Hindlimb muscle (tissue), 1 donor: ENCODE measurements at places on chromosomes 2 and 18.
A peak's percentile ranks its signal among the peaks of the same experiment; 100 is the strongest.

GRCh38 chr2:102126169-102126568, 16.4 kb upstream of the IL1R1 start:
- no peak for DNase-seq

DNA sequence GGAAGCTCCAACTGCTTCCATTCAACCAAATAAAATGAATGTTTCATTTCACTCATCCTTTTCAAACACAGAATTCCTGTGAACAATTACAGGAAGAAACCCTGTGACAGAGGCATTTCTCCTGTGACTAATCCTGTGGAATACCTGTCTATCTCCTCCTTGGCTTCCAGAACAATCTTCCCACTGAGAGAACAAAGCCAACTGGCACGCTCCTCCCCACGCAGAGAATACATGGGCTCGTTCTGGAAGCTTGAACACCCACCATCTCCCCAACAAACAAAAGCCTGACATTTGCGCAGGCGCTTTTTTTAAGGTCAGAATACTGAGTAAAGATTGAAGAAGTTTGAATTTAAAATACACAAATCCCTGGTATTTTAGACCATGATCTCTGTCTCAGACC, 104.7 kb upstream of the SLC66A3 start:
- DNase-seq, result no peak

DNA sequence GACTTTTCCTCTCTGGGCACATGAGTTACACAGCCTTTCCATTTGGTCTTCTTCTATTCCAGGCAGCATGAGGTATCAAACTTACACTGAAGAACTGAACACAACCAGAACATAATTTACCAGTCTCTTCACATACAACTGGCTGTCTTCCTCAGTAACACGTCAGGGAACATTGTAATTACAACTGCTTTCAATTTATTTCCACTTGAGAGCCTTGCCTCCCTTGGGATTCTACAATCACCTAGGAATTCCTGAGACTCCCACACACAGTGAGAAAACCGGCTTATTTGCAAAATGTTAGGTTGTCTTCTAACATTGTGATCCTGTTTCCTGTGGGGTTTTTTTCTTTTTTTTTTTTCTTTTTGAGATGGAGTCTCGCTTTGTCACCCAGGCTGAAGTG, 149.9 kb downstream of the TMX3 start:
- DNase-seq, result no peak

DNA sequence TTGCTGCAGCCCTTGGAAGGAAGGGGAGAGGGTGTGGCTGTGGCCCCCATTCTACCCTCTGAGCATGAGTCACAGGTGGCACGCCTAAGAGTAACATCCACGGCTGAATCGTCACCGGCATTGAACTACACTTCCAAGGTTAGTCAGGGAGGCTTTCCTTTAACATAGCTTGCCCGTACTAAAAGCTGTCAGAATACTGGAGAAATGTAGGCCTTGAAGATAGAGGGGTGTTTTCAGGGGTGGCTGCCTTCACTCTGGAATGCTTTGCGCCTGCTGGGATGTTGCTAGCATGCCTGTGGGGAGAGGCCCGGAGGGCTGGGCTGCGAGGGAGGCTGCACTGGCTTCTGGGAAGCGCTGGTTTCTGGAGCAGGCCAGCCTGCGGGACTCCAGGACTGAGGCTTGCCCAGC, 333.7 kb downstream of the AGAP1 start:
- DNase-seq, result no peak

DNA sequence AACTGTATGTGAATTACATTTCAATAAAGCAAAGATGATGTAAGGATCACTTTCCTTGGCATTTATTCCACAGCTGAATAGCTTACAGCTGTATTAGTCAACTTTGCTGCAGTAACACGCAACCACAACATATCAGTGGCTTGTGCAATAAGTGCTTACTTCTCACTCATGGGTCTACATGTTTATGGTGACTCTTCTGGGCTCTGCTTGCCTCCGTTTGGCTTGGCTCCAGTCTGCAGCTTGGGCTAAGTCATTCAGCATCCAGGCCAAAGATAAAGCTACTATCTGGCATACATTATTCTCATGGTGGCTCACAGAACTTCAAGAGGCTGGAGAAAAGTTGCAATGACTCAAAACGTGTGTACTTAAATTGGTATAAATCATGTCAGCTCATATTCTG, 355.0 kb downstream of the RNF144A start:
- DNase-seq, result no peak

- no peak for DNase-seq
Observed at GRCh38 chr2:207873794-207874193, 104.1 kb upstream of the FZD5 start.

DNA sequence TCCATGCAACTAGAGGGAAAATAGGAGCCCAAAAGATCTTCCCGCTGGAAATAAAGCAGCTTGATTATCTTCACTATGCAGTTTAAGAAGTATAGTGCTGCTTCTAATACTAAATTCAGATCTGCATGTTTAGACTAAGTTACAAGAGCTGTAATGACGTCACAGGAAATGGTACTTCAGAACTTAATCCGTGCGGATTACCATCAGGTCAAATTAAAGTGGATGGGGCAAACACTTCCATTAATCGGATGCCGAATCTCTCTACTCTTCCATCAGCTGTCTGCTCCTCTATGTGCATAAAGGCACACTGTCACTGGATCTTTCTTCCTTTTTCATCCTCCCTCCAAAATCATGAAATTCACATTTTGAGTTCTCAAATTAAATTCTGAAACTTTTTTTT, 52.6 kb downstream of the TRAPPC12 start:
- DNase-seq, result no peak

DNA sequence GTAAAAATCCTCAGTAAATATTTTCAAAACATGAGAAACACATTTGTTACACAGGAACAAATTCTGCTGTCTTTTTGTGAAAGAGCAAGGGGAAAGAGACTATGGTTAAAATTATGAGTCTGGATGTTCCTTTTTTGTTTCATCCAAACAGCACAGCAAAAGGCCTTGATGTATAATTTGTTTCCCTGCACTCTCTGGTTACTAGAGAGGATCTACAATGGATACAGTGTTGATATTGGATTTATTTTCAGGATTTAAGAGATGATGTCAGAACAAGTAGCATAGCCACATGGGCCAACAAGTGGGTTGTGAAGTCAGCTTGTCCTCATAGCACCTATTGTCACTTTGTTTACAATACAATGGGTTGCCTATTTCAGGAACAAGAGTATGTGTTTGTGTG, 11.3 kb upstream of the ERBB4 start:
- no peak for DNase-seq

DNA sequence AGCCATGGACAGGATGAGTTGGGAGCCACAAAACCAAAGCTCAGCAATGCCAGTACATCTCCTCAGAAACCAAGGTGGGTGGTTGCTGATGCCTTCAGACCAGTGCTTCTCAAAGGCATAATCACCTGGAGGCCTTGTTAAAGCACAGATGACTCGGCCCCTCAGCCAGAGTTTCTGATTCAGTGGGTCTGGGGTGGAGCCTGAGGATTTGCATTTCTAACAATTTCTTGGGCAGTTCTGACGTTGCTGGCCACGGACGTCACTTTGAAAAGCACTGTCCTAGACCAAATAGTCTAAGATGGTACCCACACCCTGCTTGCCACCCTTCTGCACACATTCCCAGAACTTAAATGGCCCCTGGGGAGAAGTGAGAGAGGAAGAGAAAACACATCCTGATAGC, 24.1 kb upstream of the CDH2 start:
- no peak for DNase-seq

GRCh38 chr2:99710721-99711120, 220.9 kb upstream of the REV1 start:
- DNase-seq, result no peak

GRCh38 chr2:156505696-156506095, 69.5 kb downstream of the GPD2 start:
- no peak for DNase-seq

DNA sequence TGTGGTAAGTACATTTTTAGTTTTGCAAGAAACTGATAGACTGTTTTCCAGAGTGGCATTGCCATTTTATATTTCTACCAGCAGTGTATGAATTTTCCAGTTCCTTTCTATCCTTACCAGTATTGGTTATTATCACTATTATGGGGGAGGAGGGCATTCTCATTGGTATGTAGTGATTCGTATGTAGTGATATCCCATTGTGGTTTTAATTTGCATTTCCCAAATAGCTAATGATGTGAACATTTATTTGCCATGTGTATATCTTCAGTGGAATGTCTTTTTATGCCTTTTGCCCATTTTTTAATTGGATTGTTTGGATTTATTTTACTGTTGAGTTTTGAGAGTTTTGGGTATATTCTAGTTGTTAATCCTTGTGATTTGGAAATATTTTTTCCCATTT, 16.9 kb downstream of the EIF5B start:
- no peak for DNase-seq

GRCh38 chr2:98869870-98870269, 66.2 kb downstream of the CRACDL start:
- DNase-seq, result peak; percentile 5

DNA sequence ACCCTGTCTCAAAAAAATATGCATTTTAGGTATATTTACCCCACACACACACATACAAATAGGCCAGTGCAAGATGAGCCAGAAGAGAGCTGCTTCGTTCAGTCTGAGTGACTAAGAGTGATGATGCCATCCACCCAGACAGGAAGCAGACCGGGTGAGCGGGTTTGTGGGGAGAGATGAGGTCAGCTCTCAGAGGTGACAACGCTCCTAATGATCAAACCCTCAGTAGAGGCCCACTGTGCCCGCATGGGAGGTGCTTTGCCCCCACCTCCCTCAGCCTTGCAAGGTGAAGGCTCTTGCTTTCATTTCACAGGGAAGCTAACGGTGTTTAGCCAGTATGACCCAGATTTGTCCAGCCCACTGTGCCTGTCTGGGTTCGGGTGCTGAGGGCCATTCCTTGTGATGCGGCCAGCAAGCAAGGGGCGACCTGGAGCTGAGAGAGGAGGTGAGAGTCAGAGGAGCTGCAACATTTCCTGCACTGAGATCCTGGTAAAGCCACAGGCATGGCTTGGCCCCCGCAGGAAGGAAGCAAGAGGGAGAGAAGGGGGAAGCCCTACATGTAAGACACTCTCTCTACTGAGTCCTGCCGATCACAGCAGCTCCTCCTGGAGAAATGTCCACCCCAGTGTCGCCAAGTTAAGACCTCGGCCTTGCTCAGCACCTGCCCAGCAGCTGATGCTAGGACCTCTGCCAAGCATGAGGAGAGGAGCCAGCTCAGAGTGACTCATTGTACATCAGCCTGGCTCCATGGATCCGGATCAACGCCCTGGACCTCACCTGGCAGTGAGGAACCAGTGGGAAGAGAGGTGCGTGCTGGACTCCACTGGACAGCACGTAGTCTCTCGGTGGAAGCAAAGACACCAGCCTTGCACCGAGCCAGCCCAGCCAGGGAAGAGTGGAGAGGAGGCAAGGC, 37.0 kb downstream of the NIFK start:
- no peak for DNase-seq

DNA sequence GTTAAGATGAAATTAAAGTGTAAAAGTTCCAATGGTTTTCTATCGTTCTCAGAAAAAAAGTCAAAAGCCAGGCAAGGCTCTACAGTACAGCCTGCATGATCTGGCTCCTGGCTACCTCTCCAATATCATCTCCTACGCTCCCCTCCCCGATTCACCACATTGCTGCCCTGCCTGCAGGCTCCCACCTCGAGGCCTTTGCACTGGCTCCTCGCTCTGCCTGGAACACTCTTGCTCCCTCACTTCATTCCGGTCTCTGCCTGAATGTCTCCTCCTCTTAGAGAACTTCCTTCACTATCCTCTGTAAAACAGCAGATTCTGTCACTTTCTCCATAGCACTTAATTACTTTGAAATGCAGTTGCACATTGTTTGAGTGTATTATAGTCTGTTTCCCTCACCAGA, 72.5 kb downstream of the KLF7 start:
- no peak for DNase-seq

DNA sequence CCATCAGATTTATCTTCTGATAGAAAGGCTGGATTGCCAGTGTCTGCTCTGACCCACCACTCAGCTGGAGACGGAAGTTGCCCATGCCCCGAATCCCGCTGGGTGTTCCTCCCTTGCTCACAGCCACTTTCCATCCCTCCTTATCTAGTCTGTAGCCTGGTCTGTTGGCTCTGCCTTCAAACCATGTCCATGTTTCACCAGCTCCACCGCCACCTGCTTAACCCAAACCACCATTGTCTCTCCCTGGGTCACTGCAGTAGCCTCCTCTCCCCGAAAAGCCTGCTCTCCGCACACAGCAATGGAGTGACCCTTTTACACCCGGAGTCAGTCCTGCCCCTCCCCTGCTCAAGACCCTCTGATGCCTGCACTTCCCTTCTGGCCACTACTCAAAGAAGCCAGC, 60.4 kb downstream of the GLI2 start:
- no peak for DNase-seq

DNA sequence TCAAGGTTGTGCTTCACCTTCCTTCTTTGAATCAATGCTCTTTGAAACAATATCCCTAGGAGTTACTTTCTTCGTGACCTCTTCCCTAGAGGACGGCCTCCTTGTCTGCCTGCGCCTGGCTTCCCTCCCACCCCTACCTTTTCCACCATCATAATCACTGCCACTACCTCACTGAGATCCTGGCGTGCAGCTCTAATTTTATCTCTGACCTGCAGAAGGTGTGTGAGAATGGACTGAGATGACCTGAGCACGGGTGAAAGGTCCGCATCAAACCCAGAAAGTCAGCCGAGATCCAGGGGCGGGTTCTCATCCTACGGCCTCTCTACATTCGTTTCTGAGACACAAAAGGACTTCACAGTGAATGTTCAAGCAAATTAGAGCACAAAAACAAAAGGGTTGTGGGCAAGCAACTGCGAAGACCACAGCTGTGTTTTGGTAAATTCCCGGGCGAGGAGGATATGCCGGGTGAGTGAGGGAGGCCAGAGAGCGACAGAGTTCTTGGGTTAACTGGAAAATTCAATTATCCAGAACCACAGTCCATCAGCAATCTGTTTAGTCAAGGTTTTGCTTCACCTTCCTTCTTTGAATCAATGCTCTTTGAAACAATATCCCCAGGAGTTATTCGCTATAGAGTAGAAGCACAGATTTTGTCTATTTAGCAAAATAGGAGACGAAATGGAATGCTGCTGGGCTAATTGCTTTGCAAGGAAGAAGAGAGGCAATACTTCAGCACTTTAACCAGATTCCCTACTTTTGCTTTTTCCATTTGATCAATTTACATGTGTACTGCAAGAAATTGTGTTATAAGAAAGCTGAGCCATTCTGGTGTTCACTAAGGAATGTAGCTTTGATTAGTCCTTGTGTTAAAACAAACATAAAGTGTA, 212.6 kb downstream of the ACKR3 start:
- no peak for DNase-seq
